ENCODE measurements at places on chromosomes 4 and X. TPM values are rescaled to one million over a fixed set of nuclear protein-coding genes. Genes with fewer than 3 reads are reported as not detected.

CACNA1F gene
- not detected for total RNA-seq

SPANXN2 gene
- not detected for total RNA-seq

USP46 gene
- 45.0 TPM for total RNA-seq

FAT1 gene
- total RNA-seq, result 132 TPM

TLR1 gene
- total RNA-seq, result 8.3 TPM

EREG gene
- total RNA-seq, result under 0.01 TPM

MAGEC2 gene
- not detected for total RNA-seq

NSUN7 gene
- total RNA-seq, result 12.9 TPM

CDX4 gene
- not detected for total RNA-seq

JCHAIN gene
- total RNA-seq, result not detected

HMGN5 gene
- total RNA-seq, result 4.2 TPM

NLGN4X gene
- 71.3 TPM for total RNA-seq

YIPF6 gene
- 33.2 TPM for total RNA-seq

METAP1 gene
- 24.2 TPM for total RNA-seq

CENPC gene
- total RNA-seq, result 32.3 TPM

SLC6A14 gene
- total RNA-seq, result not detected

AASDH gene
- total RNA-seq, result 26.8 TPM

JAKMIP1 gene
- 26.8 TPM for total RNA-seq

GPR78 gene
- total RNA-seq, result 0.23 TPM

FAM114A1 gene
- total RNA-seq, result 18.5 TPM
